Retina (tissue), 1 donor: ENCODE measurements at places on chromosomes 3 and 15.

DNA sequence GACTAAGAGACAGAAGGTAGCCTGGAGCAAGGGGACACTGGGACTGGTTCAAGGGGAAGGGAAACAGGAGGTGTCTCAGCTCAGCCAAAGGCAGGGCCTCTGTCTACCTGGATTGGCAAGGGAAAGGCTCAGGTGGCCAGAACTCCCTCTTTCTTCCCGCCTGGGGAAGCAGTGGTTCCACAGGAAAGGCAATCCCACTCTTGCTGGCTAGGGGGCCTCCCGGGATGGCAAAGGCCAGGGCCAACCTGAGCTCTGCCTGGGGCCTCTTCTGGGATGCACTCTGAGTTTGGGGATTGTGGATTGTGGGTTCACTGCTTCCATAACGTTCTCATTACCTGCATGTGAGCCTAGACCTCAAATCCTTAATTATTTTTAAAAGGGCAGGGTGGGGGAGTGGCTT lies 13.0 kb upstream of the PARP6 start:
- DNase-seq, result no peak

DNA sequence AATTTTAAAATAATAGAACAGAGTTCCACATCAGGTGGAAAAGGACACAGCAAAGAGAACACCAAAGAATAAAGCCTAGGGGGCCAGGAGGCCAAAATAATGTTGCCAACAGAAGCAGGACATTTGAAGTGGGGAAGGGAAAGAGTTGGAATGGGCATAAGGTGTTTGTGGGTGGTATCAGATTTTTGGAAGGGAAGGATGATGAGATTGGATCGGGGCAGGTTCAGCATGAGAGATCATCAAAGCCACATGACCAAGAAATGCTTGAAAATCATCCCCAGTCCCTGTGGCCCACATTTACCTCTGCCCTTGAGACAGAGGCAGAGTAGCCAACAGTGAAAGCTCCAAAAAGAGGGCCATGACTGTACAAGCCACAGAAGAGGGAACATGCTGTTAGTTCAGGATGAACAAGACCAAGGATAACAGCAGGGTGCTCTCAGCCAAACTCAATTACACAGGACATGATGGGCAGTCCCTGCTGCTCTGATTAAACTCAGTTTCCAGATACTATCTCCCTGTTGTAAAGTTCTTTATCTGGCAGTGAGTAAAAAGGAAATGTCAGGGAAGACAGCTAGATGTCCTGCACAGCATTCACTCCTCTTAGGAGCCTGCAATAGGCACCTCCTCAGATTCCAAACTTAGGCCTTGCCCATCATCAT lies 32.5 kb downstream of the RAB27A start:
- DNase-seq, result no peak

DNA sequence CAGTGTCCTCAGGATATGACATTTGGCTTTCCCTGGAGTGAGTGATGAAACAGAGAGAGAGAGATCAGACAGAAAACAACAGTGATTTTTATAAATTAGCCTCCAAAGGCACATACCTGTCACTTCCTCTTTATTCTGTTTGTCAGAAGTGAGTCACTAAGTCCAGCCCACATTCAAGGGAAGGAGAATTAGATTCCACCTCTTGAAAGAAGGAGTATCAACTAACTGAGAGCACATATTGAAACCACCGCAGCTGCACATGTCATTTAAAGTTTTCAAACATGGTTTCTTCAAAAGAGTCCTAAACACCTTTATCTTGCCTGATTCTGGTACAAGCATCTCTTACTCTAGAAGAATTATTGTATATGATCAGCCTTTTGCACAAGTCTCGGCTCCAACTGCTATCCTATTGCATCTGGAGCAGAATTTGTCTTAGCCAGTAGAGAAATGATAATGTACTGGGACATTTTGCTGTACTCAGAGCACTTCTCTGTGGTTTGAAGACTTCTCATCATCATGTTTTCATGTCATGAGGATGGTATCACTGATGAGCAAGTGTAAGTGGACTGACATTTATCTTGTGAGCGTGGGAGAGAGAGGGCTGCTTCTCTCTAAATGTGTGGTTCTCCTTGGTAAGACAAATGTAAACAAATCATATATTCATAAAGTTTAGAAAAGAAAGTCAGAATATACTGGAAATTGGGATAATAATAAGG lies 338.9 kb upstream of the CFAP20DC start:
- no peak for DNase-seq

DNA sequence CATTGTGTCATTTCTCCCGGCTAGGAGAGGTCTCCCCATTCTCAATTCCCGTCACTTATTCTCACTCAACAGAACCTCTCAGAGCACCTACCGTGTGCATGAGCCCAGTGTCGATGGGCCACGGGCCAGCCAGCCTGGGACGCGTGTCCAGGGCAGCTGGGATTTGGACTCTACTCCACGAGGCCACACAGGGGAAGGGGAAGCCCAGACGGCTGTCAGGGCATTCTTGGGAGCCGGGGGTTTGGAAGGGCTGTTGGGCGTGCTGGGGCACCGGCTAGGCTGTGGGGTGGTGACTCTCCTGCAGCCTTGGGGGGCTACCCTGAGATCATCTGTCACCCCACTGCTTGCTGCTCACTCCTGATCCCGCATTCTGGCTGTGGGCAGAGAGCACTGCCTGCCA lies 41.7 kb upstream of the PCSK6 start:
- no peak for DNase-seq

DNA sequence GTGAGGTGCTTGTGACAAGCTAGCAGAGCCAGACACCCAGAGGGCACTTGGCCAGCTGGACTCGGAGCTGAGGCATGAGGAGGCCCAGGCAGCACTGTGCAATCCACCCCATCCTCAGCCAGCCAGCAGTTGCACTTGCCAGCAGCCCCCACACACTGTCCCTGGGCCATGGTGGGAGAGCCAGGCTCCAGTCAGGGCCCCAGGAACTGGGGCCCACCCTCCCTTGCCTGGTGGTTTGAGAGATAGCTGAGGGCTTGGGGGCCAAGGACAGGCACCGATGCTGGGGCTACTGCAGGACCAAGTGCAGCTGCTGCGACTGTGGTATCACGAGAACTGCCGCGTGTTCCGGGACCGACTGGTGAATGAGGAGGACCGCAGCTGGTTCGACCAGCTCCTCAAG lies 63.5 kb downstream of the DNAH1 start:
- DNase-seq, result no peak

DNA sequence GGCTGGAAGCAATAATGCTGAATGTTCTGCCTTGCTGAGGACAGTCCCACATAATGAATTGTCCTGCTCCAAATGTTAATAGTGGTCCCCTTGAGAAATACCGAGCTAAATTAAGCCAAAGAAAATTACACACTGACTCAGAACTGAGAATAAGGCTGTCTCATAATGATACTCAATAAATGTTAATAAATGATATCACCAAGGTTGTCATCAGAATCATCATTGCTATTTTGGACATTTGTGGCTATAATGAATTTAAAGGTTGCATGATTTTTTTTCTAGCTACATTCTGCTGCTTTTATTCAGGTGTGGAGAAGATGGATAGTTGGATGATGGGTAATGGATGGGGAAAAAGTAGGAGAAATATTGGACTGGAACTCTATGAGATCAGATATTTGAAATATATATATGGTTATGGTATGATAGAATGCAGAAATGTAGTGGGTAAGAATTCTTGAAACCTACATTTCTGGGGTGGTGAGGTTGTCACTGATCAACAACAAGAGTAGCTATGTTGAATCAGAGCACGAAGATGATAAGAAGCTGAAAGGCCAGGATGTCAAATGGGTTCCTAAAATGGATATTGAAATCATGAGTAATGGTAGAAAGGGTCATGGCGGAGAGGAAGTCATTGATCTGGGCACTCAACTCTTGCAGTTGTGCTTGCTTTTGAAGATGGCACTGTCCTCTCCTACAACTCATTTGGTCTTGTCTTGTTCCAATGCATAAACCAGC lies 12.8 kb downstream of the CHST2 start:
- no peak for DNase-seq

DNA sequence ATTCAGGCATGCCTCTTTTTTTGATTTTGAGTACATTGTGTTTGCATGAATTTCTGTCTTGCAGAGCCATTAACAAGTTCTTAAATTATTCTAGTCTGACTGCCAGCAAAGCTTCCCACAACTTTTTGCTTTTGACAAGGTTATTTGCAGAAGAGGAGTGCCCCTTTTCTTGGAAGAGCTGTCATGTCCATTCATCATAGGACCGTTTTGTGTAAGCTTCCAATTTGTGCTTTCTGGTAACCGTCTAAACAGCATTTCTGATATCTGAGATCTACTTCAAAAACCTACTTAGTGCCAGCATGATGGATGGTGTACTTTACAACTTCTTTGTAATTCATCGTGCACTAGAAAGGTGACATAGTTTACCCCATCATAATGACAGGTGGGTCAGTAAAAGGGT lies 379.7 kb downstream of the NAALADL2 start:
- DNase-seq, result no peak

GRCh38 chr3:157594413-157594812 lies 91.2 kb upstream of the VEPH1 start:
- no peak for DNase-seq

DNA sequence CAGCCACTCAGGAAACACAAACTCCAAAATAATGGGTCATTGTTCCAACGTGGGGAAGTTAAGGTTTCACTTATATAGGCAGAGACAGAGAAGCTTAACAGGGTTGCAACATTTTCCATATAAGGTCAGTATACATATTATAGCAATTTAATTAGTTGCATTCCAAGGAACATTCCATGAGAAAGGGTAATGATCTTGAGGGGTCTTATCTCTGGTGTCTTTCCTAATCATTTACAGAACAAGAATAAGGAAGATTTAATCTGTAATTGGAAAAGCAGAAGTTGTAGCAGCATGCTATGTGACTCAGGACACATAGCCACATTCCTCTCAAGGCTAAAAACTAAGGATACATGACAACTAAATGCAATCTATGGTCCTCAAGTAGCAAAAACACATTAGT lies 4.9 kb downstream of the MNS1 start:
- no peak for DNase-seq

DNA sequence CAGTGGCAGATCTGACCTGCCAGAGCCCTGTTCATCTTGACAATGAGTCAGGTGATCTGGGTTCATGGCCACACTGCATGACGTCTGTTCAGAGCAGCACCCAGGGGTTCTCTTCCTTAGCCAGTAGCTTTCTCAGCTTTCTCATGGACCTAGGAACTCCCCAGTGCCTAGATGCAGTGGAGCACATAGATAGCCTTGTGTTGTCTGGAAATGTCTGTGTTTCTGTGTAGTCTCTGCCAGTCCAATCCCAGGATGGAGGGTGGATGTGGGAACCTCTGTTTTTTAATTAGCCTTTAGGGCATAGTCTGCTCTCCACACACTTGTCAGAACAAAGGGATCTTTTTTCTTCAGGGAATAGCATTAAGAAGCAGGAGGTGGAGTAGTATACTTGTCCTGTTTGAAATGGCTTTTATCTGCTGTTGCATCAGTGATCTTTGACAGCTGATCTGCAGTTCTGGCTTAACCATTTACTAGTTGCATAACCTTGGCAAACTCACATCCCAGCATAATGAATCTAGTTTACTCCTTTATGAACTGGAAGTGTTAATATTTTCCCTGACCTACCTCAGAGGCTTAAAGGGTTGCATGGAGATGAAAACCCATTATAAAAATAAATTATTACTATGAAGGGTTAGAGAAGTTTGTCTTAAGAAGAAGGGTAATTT lies 16.1 kb upstream of the CACNA1D start:
- DNase-seq, result peak; percentile 10

GRCh38 chr15:51168700-51169099 lies 74.0 kb upstream of the TNFAIP8L3 start:
- no peak for DNase-seq

DNA sequence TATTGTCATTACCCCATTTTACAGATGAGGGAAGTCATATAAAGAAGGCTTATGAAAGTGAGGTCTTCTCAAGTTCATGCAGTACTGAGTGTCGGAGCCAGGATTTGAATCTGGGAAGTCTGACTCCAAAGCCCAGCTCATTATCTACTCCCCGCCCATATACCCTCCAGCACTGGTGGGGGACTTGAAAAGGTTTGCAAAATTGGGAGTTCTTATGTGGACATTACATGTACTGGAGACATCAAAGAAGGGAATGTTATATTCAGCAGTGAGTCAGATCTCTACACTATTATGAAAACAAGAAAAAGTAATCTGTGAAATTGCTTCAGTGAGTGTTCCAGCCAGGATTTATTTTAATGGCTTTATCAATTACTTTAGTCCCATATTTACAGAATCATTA lies 185.2 kb upstream of the CADPS start:
- DNase-seq, result no peak

DNA sequence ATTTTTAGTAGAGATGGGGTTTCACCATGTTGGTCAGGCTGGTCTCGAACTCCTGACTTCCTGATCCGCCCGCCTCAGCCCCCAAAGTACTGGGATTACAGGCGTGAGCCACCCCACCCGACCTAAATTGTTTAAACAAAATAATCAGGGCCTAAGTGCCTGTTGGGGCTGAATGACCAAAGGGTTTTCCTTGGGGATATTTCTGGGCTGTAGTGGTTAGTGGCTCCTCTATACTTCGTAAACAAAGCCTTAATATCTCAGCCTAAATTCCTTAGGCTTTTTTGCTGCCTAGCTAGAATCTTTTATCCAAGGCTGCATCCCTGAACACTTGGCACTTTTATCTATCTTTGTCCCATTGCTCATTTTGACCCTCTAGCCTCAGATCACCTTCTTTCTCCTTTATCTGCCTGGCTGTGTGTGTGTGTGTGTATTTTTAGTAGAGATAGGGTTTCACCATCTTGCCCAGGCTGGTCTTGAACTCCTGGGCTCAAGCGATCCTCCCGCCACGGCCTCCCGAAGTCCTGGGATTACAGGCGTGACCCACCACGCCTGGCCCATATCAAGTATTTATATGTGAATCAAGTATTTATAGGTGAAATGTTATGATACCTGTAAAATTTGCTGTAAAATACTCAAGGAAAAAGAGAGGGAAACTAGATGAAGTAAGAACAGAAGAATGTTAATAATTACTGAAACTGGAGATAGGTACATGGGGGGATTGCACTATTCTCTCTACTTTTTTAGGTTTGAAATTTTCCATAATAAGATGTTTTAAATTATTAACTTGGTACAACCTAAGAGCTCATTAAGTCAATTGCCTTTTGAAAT lies 1.8 kb downstream of the NUSAP1 start:
- no peak for DNase-seq

DNA sequence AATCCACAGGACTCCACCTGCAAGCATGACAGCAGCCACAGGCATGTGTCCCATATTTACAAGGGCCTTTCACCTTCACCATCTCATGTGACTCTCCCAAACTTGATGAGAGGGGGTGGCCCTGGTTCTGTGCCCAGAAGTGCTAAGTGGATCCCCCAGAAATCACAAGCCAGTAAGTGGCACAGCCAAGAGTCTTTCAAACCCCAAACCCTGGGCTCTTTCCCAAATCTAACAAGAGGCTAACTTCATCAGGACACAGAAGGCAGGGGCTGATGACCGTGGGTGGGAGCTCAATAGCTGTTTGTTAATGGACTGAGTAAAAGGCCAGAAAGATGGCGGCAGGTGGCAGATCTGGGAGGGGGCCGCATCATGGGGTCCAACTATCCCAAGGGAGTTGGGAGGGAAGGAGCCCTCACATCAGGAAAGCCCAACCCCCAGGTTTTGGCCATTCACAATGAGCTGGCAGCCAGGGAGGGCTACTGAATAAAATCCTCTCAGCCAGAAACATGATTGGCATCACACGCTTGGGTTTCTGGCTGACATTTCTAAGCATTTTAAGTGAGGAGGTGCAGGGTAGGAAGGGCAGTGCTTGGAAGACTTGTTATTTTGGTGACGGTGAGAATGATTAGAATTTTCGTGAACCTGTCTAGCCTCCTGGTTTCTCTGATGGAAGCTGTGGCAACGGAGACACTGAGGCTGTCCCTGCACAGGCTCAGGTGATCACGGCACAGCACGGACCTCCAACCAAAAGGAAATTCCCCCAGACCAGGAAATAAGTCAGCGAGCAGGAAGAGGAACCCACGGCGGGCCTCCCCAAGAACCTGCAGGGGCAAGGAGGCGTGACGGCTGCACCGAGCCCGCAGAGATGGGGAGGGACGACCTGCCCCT lies 109.3 kb downstream of the OXNAD1 start:
- no peak for DNase-seq
